ENCODE measurements at places on chromosomes 7 and 10.

DNA sequence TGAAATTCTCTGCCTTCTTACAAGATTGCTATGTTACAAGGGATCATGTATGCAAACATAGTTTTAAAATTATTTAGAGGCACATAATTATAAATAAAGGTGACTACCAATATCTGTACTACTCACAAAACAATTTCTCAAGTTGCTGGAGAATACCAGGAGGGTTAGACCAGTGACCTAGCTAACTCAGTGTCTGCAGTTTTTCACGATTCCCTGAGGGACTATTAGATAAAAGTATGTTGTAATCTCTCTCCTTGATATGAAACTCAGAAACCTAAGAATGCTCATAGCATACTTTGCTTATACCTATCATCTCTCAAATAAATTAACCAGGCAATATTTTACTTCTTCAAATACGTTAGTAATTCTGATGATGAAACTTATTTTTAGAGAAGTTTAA is 534.0 kb upstream of the ANKRD30A start:
- no peak for DNase-seq

- DNase-seq = no peak
Observed at GRCh38 chr7:21548491-21548890, 5.7 kb downstream of the DNAH11 start.

GRCh38 chr10:50469778-50470193 is 154.0 kb downstream of the SGMS1 start:
- no peak for DNase-seq

DNA sequence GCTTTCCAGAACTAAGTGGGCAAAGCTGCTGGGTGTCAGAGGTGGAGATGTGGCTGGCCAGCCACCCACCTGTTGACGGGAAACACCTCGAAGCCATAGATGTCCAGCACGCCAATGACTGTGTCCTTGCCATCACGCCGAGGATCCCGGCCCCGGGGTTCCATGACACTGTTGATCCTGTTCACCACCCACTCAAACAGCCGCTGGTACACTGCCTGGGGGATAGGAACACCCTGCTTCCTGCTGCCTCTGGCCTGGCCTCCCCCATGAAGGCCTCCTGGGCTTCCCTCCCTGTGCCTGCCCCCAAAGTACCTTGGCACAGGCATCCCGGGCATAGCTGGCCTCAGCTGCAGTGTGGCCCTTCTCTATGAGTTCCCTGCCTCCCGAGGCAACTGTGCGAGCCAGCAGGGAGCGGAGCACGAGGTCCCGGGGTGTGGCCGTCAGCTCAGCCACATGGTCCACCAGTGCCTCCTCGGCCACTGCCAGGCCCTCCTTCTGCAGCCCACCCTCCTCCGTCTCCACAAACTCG is 8.2 kb downstream of the MYO1G start:
- no peak for DNase-seq

DNA sequence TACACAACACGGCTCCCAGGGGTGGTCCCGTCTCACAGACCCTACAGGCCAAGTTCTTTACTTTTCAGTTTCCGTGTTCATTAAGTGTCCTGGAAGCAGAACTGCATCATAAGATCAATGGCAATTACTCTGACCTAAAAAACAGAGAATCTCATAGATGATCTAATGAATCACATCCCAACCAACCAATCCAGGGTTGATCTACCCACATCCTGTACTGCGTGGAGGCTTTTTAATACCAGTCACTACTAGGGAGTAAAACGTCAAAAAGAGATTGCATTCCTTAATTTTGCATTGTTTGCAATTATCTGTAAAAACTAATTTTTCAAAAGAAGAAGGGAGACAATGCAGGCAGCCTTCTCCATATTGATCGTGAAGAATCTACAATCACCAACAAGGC is 72.6 kb downstream of the PARD3 start:
- DNase-seq = no peak

DNA sequence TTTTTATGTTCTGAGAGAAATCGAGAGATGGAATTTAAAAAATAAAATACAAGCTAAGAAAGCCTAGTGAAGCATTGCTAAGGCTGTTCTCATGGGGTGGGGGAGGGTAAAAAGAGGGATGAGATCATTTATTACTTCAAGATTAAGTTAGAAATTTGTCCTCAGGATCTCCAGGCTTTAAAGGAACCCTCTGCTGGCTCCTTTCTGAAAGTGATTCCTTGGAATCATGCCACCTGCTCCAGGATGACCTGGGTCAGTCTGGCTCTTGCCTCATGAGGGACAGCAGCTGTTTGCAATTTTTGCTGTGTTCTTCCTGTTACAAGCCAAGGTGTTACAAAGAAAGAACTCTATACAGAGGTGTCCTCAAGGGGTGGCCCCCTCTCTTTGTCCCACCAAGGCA is 69.8 kb downstream of the CDK1 start:
- DNase-seq = no peak

- DNase-seq = no peak
Observed at GRCh38 chr10:88070080-88070880, 206.9 kb downstream of the PTEN start.

- no peak for DNase-seq
Observed at GRCh38 chr7:1505731-1506550, 1.8 kb upstream of the INTS1 start.

GRCh38 chr10:123229927-123230630 is 75.9 kb downstream of the BUB3 start:
- DNase-seq = no peak

GRCh38 chr7:23473844-23474093 is 3.5 kb upstream of the IGF2BP3 start:
- no peak for DNase-seq

- no peak for DNase-seq
Observed at GRCh38 chr10:16519908-16520861, 1.5 kb downstream of the C1QL3 start.

GRCh38 chr7:4769761-4770160 is 5.7 kb upstream of the AP5Z1 start:
- no peak for DNase-seq

DNA sequence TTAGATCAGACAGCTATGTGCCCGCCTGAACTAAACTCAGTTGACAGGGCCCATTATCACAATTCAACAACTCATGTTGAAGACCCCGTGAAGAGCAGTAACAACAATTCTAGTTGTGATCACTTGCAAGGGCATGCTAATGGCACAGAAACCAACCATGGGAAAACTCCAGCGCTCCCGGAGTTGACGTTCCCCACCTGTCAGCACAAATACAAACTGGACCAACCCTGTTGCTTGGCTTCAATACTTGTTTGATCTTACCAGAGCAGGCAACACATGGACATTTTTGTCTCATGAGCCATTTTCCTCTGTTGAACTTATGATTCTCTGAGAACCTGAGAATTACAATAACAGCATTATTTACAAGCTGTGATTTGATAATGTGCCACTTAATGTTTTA is 119.0 kb upstream of the LANCL2 start:
- no peak for DNase-seq

- DNase-seq = no peak
Observed at GRCh38 chr10:32229170-32229569, 117.8 kb downstream of the EPC1 start.

DNA sequence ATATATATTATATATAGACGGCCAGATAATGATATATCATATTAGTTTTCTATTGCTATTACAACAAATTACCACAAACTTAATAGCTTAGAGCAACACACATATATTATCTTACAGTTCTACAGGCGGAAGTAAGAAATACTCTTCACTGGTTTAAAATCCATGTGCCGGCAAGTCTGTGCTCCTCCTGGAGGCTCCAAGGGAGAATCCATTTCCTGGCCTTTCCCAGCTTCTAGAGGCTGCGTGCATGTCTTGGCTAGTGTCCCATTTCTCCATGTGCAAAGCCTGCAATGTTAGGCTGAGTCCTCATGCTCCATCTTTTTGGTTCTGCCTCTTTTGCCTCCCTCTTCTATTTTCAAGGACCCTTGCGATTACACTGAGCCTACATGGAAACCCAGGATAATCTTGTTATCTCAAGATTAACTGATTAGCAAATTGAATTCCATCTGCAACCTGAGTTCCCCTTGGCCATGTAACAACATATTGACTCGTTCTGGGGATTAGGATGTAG is 23.9 kb upstream of the PNLIPRP3 start:
- DNase-seq = no peak

GRCh38 chr7:72444026-72444776 is 32.1 kb upstream of the CALN1 start:
- DNase-seq = no peak

DNA sequence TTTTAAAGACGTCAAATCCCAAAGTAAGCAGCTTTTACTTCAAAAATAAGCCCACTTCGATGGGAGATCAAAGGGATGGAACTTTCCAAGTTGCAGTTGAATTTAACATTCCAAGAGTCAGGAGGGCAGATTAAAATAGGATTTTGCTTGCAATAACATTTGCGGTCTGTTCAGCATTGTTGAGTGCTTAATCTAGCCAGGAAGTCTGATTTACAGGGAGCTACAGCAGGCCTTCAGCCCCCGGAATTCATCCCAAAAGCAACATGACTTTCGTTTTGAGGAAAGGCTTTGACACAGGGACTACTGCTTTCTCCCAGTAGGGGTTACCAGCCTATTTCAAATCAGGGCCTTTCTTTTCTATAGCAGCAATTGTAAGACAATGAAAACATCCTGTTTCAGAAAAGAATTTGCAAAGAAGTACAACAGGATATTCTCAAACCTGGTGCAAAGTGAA is 279.6 kb upstream of the PITRM1 start:
- DNase-seq = no peak

GRCh38 chr10:18190840-18191239 is 50.6 kb downstream of the CACNB2 start:
- no peak for DNase-seq

DNA sequence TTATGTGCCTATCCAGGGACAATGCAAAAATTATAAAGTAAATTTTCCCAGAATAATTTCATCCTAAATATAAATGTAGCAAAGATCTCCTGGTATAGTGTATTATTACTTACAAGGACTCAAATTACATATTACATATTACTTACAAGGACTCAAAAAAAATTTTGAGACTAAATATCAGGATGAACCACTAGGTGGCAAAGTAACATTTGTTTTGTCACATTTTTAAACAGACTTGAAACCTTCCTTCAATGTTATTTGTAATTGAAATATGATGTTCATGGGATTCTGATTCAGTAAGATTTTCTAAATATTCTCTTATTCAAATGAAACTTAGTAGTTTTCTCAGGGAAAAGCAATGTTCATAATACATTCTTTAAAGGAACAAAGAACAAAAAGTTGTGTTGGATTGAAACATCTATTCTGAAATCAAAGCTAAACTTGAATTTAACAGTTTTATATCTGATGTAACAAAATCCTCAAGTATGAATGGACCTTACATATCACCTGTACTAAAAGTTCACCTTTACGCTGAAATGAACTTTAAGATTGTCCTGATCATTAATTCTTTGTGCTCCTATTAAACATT is 74.3 kb upstream of the GNAI1 start:
- no peak for DNase-seq

DNA sequence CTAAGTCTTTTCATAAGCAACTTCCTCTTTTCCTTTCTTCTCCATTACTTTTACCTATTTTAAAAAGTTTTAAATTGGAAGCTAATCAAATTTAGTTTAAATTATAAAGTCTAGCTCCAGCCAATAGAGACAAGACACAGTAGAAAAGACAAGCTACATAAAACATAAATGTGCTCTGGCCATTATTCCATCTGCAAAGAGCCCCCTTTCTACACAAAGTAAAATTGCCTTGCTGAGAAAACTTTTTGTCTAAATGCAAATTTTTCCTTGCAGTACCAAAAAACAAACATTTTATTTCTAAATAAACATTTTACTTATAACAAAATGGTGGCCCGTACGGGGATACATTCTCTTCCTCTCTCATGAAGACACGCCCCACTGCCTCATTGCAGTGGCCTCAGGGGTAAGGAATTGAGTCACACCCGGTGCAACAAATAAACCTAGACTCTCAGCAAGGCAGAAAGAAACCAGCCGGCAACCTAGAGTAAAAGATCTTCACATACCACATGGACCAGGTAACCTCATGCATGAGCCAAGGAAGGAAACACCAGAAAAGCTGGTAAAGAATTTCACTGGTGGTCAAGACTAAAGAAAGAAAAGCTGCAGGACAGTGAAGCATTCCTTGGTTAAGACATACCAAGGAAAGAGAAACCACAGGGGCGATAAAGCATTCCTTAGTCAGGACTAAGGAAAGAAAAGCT is 71.6 kb upstream of the ZNF746 start:
- DNase-seq = no peak

DNA sequence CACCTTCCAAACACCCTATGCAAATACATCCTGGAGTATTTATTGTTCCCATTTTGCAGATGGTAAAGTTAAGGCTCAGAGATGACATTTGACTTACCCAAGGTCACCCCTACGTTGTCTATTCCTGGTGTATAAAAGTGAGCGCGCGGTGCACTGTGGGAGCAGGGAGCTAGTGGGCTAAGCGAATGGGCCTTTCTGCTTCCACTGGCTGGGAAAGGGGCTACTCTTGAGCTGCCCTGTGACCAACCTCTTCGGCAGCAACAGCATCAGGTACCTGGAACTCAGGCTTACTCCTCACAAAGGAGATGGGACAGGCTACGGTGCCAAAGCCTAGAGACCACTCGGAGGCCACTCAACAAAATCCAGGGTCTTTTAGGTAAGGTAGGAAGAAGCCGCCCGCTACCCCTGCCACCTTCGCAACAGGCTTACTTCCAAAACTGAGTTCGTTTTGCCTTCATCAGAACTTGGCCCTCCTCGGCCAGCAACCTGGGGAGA is 2.4 kb downstream of the PTF1A start:
- DNase-seq = no peak

GRCh38 chr7:155645662-155646061 is 1.2 kb downstream of the RBM33 start:
- DNase-seq = no peak

DNA sequence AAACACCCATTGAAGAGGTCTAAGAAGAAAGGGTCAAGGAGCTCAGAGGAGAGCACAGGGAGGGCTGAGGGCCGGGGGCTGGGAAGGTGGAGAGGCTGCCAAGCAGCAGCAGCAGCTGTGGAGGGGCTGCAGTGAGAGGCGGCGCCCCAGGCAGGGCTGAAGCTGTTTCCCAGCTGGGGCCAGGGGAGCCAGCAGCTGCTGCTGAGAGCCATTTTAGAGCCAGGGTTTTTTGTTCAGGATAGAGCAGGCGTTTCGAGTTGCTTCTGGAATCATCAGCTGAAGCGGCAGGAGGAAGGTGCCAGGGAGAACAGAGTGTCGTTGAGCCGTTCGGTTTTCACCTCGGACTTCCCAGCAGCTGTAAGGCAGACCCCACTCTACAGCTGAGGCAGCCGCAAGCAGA is 62.7 kb downstream of the LANCL2 start:
- DNase-seq = no peak

DNA sequence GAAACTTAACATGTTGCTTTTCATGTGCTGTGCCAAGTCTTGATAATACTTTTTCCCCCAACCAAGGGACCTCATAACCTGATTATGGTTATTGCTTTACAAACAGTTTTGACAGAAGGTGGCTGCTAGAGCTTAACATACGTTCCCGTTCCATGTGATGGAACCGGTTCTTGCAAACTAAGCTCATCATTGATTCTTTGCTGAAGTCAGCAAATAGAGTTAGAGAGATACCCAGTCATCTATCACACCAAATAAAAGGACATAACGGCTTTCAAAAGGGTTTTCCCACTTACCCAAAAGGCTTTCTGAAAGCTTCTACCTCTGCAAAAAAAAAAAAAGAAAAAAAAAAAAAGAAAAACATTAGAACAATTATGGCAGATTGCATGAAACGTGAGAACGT is 230.3 kb upstream of the MDFIC start:
- no peak for DNase-seq

All from stimulated activated CD4-positive, alpha-beta T cell treated with anti-CD3 and anti-CD28 coated beads, Interleukin-12 subunit alpha, Interleukin-12 subunit beta, amount 100 ng/mL, for 24 hours (primary cell).